ENCODE measurements at places on chromosomes 5 and 9.
A peak's percentile ranks its signal among the peaks of the same experiment; 100 is the strongest.

DNA sequence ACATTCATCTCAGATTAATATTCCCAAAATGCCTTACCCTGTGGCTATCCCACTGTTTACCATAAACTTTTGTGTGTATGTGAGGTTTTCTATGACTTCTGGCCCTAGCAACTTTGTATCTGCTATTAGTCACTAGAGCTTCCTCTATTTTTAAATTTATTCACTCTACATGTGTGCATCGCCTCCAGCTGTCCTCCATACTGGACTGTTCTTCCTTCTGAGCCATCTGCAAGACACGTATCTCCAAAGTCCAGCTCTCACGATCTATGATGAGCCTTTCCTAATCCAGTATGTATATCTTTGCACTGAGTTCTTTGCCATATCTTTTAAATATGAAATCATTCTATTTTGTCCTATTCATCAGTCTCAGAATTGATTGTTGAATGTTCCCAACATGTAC, 1.7 kb upstream of the GNG10 start:
- no peak for DNase-seq

DNA sequence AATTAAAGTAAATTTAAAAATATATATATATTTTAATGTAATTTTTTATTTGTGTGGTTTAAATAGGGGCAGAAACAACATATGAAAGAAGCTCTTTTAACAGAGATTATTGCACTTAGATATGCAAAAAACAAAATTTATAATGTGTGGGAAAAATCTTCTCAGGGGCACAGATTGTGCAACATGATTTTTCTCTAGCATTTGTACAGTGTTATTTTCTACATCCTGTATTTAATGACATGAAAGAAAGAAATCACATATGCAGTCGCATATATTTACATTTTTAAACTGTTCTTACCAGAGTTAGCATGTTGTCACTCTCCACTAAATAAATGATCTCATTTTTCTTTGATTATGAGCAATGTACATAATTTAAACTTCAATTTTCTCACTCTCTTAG, 265.3 kb upstream of the CTNND2 start:
- no peak for DNase-seq

- DNase-seq = peak; percentile 97
These were observed 134.9 kb upstream of the ADCY2 start for GRCh38 chr5:7261049-7261448.

- DNase-seq = no peak
These were observed 145.4 kb upstream of the RAD23B start for GRCh38 chr9:107137495-107138202.

DNA sequence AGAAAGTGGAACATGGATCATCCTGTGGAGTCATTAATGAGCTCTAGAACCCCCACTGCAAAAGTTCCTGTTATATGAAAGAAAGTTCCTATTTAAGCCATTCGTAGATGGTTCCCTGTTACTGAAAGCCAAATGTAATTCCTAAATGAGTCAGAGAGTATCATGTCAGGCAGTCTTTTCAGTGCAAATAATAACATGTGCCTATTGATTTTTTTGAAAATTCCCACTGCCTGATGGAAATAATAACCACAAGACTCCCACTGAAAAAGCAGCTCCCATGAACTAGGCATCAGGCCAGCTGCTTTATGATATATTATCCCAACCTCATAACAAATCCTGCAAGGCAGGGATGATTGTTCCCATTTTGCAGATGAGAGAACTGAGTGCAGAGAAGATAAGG, 217.2 kb downstream of the DAB2IP start:
- no peak for DNase-seq

DNA sequence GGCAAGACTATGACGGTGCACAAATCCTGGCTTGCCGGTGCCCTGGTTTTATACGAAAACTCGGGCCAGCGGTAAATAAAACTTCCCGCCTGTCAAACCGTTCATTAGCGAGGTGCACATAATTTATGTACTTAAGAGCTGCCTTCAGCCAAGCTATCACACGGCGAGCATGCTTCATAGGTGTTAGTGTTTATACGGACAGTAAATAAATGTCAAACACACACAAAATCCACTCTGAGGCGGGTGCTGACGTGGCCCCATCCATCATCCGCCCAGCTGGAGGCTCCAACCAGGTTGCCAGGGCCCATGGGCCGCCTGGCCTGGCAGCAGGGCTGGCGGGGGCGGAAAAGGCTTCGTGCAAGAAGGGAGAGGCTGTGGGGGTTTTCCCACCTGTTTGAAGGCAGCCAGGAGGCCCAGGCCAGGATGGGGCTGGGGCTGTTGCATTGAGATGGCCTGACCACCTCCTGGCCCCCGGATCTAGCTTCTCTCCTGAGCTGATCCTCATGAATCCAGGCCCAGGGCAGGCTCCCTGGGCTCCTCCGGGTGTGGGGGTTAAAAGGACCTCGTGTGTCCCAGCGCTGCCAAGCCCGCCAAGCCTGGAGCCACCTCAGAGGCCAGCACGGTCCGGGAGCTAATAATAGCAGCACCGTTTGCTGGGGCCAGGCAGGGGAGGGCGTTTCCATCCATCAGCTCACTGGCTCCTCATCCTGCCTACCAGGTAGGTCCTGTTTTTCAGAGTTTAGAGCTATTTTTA, 43.2 kb downstream of the BARX1 start:
- DNase-seq = no peak

DNA sequence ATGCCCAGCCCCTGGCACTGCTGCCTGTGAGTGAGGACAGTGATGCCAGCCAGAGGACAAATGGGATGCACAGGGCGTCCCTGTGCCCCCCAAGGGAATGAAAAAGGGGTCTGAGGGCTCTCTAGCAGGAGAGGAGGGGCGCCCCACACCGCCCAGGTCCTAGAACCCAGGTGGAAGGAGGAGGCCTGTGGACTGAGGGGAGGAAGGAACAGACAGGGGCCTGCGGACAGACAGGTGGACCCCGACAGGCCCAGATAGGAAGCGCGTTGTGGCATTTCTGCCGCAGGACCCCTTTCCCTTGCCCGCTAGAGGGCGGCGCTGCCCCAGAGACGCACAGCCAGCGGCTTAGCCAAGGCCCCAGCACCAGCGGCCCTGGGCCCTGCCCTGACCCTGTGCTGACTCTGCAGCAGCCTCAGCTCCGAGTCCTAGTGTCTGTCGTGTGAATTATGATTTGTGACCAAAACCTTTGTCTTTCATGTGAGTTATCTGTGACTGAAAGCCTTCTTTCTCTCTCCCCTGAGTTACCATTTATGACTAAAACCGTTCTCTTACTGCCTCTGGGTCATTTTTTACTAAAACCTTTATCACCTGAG, 30.7 kb downstream of the TRIP13 start:
- peak; percentile 45 for DNase-seq

- no peak for DNase-seq
These were observed 507.0 kb upstream of the PTGER4 start for GRCh38 chr5:40172721-40173120.

DNA sequence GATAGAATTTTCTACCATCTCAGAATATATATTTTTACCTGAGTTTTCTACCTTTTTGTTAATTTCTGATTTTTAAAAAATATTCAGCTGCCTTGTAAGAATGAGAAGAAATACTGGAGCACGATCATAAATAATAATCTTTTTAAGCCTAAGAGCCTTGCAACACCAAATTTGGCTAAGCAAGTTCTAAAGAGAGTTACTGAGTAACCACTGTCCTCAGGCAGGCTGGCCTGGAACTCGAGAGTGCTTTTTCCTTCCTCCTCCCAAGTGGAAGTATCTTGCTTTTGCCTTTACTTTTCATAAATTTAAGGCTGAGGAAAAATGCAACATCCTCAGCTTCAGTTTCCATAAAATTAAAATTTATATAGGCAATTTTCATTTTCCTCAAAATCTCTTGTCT, 21.0 kb downstream of the GLRX start:
- DNase-seq = no peak

- no peak for DNase-seq
These were observed 240.1 kb downstream of the GABRB2 start for GRCh38 chr5:161306351-161306995.

- no peak for DNase-seq
These were observed 100.3 kb downstream of the FBXW11 start for GRCh38 chr5:171906066-171906570.

DNA sequence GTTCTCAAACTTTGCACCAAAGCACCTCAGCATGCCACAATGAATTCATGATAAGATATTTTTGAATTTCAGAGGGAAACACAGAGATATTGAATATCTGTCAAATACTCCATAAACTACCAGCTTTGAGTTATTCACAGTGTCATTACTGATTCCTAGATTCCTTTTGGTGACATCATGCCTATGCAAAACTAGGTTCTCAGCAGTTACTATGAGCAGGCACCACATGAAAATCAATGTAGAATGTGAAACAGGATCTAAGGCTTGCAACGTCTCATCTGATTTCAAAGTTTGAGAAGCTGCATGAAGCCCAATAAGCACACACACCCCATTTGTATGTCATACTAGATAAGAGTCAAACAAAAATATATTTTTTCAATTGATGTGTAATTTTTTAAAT, 426.5 kb downstream of the NR2F1-AS1 start:
- no peak for DNase-seq

GRCh38 chr9:92611621-92612285, 58.2 kb downstream of the IPPK start:
- no peak for DNase-seq

DNA sequence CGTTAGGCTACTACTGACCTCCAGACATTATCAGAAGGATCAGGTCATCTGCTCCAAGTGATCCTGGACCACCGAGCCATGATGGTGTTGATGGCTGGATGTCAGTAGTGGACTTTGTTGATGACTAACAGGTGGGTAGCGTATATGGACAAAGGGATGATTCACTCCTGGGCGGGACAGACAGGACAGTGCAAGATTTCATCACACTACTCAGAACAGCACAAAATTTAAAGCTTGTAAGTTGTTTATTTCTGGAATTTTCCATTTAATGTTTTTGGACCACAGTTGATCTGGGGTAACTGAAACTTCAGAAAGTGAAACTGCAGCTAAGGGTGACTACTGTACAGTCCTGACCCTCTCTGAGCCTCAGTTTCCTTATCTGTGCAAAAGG, 12.7 kb downstream of the PDGFRB start:
- DNase-seq = no peak

- no peak for DNase-seq
These were observed 45.9 kb downstream of the PDCD1LG2 start for GRCh38 chr9:5556101-5556705.

DNA sequence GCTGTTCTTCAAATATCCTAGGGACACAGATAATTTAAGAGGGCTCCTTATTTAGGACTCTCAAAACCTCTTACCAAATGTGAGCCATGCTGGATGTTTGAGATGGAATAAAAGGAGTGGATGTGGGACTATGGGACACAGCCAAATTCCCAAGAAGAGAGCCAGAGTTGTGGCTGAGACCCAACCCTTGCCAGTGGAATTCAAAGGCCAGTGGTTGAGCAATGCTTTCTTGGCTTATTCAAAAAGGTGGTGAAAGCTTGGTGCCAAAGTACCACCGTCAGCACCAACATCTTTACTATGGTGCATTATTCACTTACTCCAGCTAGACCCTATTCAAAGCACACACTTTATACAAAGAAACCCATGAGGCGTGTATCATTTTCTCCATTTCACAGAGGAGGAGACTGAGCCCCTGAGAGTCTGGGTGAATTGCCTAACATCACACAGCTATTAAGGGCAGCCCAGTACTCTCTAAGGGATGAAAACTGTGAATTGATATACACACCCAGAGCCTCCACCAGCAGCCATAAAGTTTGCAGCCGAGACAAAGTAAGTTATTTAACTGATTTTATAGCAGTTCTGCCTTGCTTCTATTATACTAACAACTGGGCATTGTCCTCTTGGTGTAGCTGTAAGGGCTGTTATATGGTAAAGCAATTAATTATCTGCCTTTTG, 391.7 kb downstream of the ACTL7B start:
- no peak for DNase-seq

DNA sequence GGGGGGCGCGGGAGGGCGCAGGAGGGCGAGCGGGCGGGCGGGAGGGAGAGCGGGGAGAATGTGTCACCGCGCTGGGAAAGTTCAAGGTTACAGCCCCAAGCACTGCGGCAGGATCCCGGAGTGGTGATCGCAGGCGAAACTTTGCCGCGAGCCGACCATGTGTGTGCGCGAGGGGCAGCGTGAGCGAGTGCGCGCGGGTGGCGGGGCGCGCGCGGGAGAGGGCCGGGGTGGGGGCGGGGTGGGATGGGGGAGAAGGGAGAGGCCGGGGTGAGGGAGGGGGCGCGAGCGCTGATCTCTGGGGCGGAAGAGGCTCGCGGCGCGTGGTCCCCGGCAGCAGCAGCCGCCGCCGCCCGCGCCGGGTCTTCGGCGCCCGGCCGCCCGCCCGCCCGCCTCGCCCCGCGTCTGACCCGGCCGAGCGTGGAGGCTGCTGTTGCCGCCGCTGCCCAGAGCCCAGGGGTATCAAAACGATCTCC, at the start of gene NFIB:
Gene NFIB (minus strand): TSS at position 191 of the 473 bp plus-strand sequence. CDS start 630 bp downstream, outside the sequence.
- DNase-seq = no peak

DNA sequence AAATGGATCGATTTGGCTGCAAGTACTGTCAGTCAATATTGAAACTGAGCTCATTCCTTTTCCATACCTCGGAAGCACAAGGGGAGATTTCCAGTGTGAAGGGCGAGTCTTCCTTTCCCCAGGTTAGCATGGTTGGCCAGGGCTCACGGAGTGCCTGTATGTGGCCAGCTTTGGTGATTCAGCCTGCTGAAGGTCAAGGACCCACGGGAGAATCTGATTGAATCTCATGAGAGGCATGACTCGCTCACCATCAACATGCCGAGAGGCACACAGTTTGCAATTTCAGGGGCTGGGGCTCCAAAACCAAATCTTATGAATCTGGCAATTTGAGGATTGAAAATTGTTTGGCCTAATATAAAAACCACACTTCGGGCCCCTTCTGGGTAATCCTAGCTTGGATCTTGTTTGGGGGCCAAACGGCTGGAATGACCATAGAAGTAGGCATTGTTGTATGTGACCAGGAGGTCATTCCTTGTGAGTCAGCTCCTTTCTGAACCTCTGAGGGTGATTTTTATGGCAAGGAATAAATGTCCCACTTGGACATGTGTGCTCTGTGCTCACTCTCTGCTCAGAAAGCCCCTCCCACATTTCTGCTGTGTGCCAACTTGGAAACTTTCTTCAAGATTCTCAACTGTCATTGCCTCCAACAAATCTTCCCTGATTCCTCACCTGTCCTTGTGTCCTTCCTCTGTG, 69.8 kb downstream of the DOCK2 start:
- DNase-seq = no peak

DNA sequence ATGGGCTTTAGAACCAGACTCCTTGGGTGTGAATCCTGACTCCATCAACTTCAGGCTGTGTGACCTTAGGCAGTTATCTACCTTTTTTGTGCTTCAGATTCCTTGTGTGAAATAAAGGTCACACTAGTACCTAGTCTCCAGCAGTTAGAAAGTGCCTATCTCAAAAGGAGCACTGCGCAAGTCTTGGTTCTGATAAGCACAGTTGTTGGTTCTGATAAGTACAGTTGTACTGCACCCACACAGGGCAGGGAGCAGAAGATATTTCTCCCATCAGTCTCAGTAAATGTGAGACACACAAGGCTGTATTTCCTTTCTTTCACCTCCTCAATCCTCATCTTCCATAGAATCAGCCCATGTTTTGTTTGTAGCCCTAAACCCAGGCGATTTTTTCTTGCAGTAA, 116.6 kb upstream of the DPYSL3 start:
- DNase-seq = no peak
